ENCODE measurements at places on chromosomes 1 and 21. TPM values are rescaled to one million over a fixed set of nuclear protein-coding genes. Genes with fewer than 3 reads are reported as not detected.

Gene OR2G3
- not detected for total RNA-seq

Gene KRTAP13-2
- total RNA-seq: not detected

Gene FALEC
- not detected for total RNA-seq

Gene PTGER3
- 7.9 TPM for total RNA-seq

Gene ROR1
- 131 TPM for total RNA-seq

Gene SRP9
- 207 TPM for total RNA-seq

Gene PER3
- 6.0 TPM for total RNA-seq

Gene PLCH2
- 3.2 TPM for total RNA-seq

Gene NR1I3
- not detected for total RNA-seq

Gene PEAR1
- 13.7 TPM for total RNA-seq

Gene NBPF6
- total RNA-seq: not detected

Gene RIPK4
- total RNA-seq: 6.1 TPM

Gene TSPEAR
- 0.15 TPM for total RNA-seq

Gene CALML6
- 2.1 TPM for total RNA-seq

Gene SLC2A5
- total RNA-seq: 0.27 TPM

Gene DIO1
- not detected for total RNA-seq

Gene ADCY10
- 0.07 TPM for total RNA-seq

Gene SPRR3
- total RNA-seq: not detected

Gene GPR52
- total RNA-seq: 1.0 TPM

Gene SMIM12
- 41.4 TPM for total RNA-seq

Gene CDK18
- total RNA-seq: 10.2 TPM

Gene GJB4
- not detected for total RNA-seq

Gene NUAK2
- total RNA-seq: 1.7 TPM

Gene KCNT2
- total RNA-seq: 13.4 TPM

Gene OR2T35
- not detected for total RNA-seq

Gene DMRTA2
- total RNA-seq: not detected

Gene CASQ2
- total RNA-seq: not detected

Gene TRNP1
- total RNA-seq: 56.5 TPM

Gene CFHR5
- total RNA-seq: not detected

Gene AKR7A3
- 0.45 TPM for total RNA-seq

Gene CR1L
- total RNA-seq: not detected

Gene ZNF683
- total RNA-seq: not detected

Gene SAMSN1
- total RNA-seq: not detected

Gene RSPO1
- total RNA-seq: not detected

Gene FAM72B
- 1.3 TPM for total RNA-seq

Gene CADM3
- total RNA-seq: 0.22 TPM

All from chondrocyte (in vitro differentiated cells).